Neuronal stem cell (in vitro differentiated cells): ENCODE measurements at places on chromosomes 6 and 20.

DNA sequence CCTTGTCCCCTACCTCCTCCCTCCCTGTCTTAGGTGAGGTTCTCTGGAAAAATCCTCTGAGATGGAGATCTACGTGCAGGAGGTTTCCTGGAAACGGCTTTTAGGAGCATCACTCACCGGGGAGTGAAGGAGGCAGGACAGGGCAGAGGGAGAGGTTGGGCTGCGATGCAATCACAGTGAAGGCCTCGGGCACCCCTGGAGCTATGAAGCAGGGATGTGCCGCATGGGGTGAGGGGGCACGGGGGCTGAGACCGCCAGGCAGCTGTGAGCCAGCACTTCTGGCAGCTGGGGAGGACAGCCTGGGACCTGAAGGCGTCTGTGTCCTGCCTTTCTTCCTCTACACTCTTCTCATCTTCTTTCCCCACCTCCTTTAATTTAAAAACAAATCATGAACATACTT is 12.9 kb upstream of the GLP1R start:
- no peak overlapping the region for H3K27ac ChIP-seq
- H3K4me1 ChIP-seq, result peaks cover 15% of the 10 kb centered on the region
- no peak for DNase-seq
- H3K36me3 ChIP-seq, result no peaks in the 10 kb centered on the region

DNA sequence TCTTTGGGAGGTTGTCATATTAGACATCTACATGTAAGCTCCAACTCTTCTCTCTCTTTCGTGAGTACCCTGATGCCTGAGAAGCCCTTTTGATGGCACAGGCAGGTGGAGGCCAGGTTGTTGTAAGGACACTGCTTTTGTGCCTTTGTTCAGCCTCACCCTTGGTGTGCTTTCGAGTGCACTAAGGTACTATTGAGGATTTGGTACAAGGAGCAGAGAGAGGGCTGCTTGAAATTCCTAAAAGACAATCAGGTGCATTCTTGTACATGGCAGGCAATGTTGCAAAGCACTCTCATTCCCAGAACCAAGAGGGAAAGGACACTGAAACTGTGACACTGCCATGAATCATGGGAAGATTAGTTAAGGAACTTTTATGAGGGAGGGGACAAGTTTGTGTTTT is 19.1 kb downstream of the BMP2 start:
- no peaks in the 10 kb centered on the region for H3K27me3 ChIP-seq
- DNase-seq, result no peak
- no peak overlapping the region for H3K4me3 ChIP-seq
- no peaks in the 10 kb centered on the region for H3K4me1 ChIP-seq
- H3K27ac ChIP-seq, result no peak overlapping the region

GRCh38 chr6:13455552-13455966 is 31.8 kb downstream of the GFOD1 start:
- peaks cover 5% of the 10 kb centered on the region for H3K4me1 ChIP-seq
- no peak overlapping the region for H3K27ac ChIP-seq
- DNase-seq, result no peak
- H3K27me3 ChIP-seq, result no peaks in the 10 kb centered on the region
- H3K36me3 ChIP-seq, result no peaks in the 10 kb centered on the region

GRCh38 chr6:116793224-116793623 is 27.7 kb upstream of the FAM162B start:
- H3K27me3 ChIP-seq, result no peaks in the 10 kb centered on the region
- H3K36me3 ChIP-seq, result no peaks in the 10 kb centered on the region
- H3K4me3 ChIP-seq, result no peak overlapping the region
- H3K4me1 ChIP-seq, result no peaks in the 10 kb centered on the region
- no peak for DNase-seq

GRCh38 chr6:159829526-159829925 is 29.4 kb downstream of the PNLDC1 start:
- no peaks in the 10 kb centered on the region for H3K4me1 ChIP-seq
- H3K4me3 ChIP-seq, result no peak overlapping the region
- no peaks in the 10 kb centered on the region for H3K36me3 ChIP-seq

GRCh38 chr20:23584434-23585199 is 16.3 kb upstream of the CST9L start:
- H3K4me3 ChIP-seq, result no peak overlapping the region
- H3K4me1 ChIP-seq, result peaks cover 2% of the 10 kb centered on the region
- H3K36me3 ChIP-seq, result no peaks in the 10 kb centered on the region
- DNase-seq, result no peak

DNA sequence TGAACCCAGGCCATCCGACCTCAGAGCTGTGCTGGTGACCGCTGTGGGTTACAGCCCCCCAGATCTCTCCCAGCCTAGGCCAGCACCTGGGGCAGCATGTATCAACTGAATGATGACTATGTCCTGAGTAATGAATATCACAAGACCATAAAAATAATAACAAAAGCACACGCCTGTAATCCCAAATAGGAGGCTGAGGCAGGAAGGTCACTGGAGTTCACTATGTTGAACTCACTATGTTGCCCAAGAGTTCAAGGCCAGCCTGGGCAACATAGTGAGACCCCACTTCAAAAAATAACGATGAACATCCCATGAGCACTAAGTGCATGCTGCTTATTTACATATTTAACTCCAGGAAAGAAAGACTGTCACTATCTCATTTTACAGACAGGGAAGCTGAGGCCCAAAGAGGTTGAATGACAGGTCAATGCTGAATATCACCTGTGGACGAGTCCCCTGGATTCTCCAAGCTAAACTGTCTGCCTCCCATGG is 92.3 kb downstream of the NFATC2 start:
- DNase-seq, result no peak
- H3K36me3 ChIP-seq, result no peaks in the 10 kb centered on the region
- H3K27me3 ChIP-seq, result no peaks in the 10 kb centered on the region
- peaks cover 12% of the 10 kb centered on the region for H3K4me1 ChIP-seq
- H3K27ac ChIP-seq, result no peak overlapping the region

DNA sequence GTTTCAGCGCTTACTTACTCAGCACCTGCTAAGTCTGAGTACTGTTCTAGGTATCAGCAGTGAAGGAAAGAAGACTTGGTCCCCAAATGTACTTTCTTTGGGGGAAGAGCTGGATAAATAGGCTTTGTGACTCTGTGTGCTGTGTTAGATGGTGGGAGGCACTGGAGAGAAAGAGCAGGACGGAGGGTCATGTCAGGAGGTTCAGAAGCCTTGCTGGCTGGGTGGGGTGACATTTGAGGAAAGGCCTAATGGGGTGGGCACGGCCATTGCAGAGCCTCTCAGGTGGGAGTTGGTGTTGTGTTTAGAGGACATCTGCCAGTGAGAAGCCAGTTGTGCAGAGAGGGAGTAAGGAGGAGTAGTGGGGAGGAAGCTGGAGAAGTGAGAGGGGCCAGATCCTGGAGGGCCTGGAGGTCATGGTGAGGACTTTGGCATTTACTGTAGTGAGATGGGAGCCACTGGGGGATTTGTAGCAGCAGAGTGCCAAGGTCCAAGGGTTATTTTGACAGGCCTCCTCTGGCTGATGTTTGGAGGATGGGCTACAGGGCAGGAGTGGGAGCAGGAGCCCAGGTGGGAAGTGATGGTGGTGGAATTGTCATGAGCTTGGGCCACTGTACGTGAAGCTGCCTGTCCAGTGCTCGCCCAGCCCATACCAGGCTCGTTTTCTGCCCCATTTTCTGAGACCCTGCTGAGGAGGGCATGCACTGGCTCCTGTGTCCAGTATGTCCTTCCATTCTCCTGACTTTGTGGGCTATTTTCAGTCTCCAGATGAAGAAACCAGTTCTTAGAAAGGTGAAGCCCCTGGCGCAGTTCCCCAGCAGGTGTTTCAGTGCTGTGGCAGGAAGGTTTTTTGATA is 886 bp downstream of the SDCBP2 start:
- no peak overlapping the region for H3K27ac ChIP-seq
- no peaks in the 10 kb centered on the region for H3K27me3 ChIP-seq
- H3K36me3 ChIP-seq, result peaks cover 9% of the 10 kb centered on the region
- H3K4me3 ChIP-seq, result no peak overlapping the region

DNA sequence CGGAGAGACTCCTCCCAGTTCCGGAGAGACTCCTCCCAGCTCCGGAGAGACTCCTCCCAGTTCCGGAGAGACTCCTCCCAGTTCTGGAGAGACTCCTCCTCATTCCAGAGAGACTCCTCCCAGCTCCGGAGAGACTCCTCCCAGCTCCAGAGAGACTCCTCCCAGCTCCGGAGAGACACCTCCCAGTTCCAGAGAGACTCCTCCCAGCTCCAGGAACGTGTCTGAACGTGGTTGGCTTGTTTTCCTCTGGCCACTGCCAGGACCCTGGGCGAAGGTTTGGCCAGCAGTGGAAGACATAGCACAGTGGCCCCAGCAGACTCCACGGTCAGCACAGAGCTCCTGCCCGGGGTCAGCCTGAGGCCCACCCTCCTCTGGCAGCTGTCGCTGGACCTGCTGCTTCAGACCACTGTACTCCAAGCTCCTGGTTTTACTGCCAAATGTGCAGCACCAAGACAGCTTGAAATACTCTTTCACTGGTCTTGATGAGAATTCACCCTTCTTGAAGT is 122.3 kb upstream of the AFDN start:
- peaks cover 13% of the 10 kb centered on the region for H3K4me1 ChIP-seq
- H3K27me3 ChIP-seq, result no peaks in the 10 kb centered on the region
- no peak for DNase-seq
- no peaks in the 10 kb centered on the region for H3K36me3 ChIP-seq

DNA sequence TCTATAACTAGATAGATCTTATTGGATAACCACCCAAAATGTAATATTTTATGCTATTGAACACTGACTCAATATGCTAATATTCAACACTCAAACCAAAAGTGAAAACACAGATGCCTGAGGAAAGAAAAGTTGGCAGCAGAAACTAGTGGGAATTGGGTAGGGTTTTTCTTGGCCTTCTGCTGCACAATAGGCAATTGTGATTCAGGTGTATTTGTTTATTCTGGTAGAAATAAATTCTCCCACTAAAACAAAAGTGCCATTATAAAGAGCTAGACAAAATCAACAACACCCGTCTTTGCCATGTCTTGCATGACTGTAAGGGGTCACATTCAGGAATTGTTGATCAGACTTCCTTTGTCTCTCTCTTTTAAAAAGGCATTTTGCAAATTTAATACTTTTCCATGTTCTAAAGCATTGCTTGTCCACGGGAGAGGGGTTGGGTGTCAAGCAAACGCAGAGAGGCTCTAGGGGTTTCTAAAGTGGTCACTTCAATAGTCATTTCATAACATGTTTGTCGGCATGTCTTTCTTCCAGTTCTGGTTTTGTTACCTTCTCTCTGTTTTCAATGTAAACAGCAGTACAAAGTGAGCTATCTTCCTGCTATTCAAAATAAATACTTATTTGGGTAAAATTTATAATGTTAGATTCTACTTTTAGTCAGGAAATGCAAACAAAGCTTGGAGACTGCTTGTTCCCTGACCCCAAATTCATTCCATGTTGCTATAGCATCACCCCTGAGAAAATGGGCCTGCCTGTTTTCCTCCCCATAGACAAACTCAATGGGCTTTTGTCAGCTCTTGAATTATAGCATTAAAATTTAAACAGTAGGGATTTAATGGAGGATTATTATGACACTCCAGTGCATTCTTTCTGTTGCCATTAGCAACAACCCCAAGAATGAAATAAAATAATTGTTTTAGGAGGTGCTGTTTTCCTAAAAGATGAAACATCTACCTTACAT is 217.0 kb upstream of the CCN2 start:
- H3K27ac ChIP-seq, result no peak overlapping the region
- H3K4me3 ChIP-seq, result no peak overlapping the region
- H3K36me3 ChIP-seq, result no peaks in the 10 kb centered on the region

DNA sequence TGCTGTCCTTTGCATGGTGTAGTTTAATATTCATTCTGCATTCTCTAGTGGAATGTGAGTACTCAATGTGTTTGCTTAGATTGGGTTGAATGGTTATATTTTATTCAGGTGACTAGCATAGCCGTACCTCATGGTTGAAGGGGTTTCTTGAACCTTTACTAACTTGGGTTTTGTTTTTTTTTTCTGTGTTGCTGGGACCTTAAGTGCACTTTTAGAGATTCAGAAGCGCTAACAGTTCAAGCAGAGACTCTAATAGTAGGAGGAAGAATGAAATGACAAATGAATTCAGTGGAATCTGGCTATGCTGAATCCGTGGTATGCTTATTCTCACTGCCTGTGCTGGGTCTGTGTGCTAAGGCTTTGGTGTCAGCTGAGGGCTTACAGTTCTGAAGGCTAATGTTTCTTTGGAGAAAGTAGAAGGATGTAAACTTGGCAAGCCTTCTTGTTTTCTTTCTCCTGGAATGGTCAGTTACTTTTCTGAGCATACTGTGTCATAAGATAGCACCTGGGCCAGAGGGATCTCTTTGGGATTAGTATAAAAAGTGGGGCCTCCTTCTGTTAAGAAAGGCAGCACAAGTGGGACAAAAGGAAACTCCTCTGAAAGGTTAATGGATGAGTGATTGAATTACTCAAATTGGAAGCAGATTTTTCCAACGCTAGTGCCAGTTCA is 28.7 kb downstream of the RNF144B start:
- no peak overlapping the region for H3K27ac ChIP-seq
- no peaks in the 10 kb centered on the region for H3K27me3 ChIP-seq
- H3K4me1 ChIP-seq, result no peaks in the 10 kb centered on the region

- no peaks in the 10 kb centered on the region for H3K4me1 ChIP-seq
- H3K36me3 ChIP-seq, result no peaks in the 10 kb centered on the region
- no peak overlapping the region for H3K4me3 ChIP-seq
Observed at GRCh38 chr6:128057541-128057940, 156.7 kb upstream of the THEMIS start.

- H3K27ac ChIP-seq, result no peak overlapping the region
- H3K4me1 ChIP-seq, result no peaks in the 10 kb centered on the region
- no peaks in the 10 kb centered on the region for H3K27me3 ChIP-seq
- peak; percentile 54 for DNase-seq
- no peak overlapping the region for H3K4me3 ChIP-seq
Observed at GRCh38 chr6:52399511-52400312, 20.4 kb upstream of the EFHC1 start.
